ENCODE measurements at places on chromosomes 12 and 14. TPM values are rescaled to one million over a fixed set of nuclear protein-coding genes. Genes with fewer than 3 reads are reported as not detected.
A peak's percentile ranks its signal among the peaks of the same experiment; 100 is the strongest.

Gene ABCD2
- not detected for total RNA-seq

Gene SLC25A47
- total RNA-seq, result not detected

Gene NGB
- not detected for total RNA-seq

Gene BEGAIN
- 1.6 TPM for total RNA-seq

Gene CELA1
- not detected for total RNA-seq

Gene CLECL1
- total RNA-seq, result not detected

Gene CATSPERB
- not detected for total RNA-seq

Gene TOMM20L
- total RNA-seq, result not detected

Gene BCAT1
- 110 TPM for total RNA-seq

Gene TMEM229B
- 0.08 TPM for total RNA-seq

Gene CIT
- total RNA-seq, result 14.4 TPM

Gene ANO4
- 1.1 TPM for total RNA-seq

GRCh38 chr12:76356071-76356470 is 7.9 kb upstream of the BBS10 start:
- H3K27me3 ChIP-seq, result peaks cover under 1% of the 10 kb centered on the region
- no peak overlapping the region for H3K27ac ChIP-seq
- H3K36me3 ChIP-seq, result peaks cover 8% of the 10 kb centered on the region
- no peaks in the 10 kb centered on the region for H3K4me1 ChIP-seq
- no peak overlapping the region for H3K4me3 ChIP-seq

GRCh38 chr12:56151672-56152131 is 685 bp upstream of the MYL6B start:
- H3K36me3 ChIP-seq, result peaks cover 11% of the 10 kb centered on the region
- peaks cover 28% of the 10 kb centered on the region for H3K4me1 ChIP-seq
- peak overlapping the region; percentile 97 for H3K4me3 ChIP-seq
- peak overlapping the region; percentile 87 for H3K27ac ChIP-seq
- peak; percentile 51 for DNase-seq
- peaks cover 5% of the 10 kb centered on the region for H3K27me3 ChIP-seq

DNA sequence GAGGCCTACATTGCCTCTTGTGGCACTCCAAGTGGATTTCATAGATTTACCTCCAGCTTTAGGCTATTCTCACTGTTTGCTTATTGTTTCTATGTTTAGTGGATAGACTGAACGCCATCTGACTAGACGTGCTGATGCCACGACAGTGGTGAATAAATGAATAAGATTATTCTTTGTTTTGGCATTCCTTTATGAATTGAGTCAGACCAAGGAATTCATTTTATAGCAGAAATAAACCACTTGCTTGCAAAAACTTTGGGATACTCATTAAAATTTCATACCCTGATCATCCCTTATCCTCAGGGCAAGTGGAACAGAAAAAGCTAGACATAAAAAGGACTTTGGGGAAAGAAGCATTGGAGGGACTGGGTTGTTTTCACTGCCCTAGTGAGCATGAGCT is 71.7 kb upstream of the FERMT2 start:
- H3K27me3 ChIP-seq, result no peaks in the 10 kb centered on the region
- peaks cover 12% of the 10 kb centered on the region for H3K4me1 ChIP-seq
- no peak for DNase-seq
- H3K4me3 ChIP-seq, result no peak overlapping the region
- H3K36me3 ChIP-seq, result no peaks in the 10 kb centered on the region

DNA sequence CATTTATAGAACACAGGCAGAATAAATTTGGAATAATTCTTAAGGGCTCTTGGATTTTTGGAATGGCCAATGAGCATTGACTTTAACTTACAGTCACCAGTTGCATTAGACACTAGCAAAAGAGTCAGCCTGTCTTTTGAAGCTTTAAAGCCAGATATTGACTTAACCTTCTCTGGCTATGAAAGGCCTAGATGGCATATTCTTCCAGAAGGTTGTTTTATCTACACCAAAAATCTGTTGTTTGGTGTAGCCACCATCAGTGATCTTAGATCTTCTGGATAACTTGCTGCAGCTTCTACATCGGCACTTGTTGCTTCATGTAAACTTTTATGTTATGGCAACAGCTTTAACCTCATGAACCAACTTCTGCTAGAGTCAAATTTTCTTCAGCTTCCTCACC is 10.4 kb downstream of the PCNX1 start:
- H3K27ac ChIP-seq, result no peak overlapping the region
- peaks cover 7% of the 10 kb centered on the region for H3K36me3 ChIP-seq
- DNase-seq, result no peak
- H3K4me3 ChIP-seq, result no peak overlapping the region

GRCh38 chr14:67994531-67994930 is 175.0 kb downstream of the RAD51B start:
- no peak overlapping the region for H3K27ac ChIP-seq
- no peaks in the 10 kb centered on the region for H3K36me3 ChIP-seq
- H3K4me1 ChIP-seq, result peaks cover 6% of the 10 kb centered on the region
- DNase-seq, result no peak
- no peak overlapping the region for H3K4me3 ChIP-seq

GRCh38 chr14:98955036-98955740 is 316.8 kb downstream of the BCL11B start:
- no peaks in the 10 kb centered on the region for H3K36me3 ChIP-seq
- H3K4me1 ChIP-seq, result no peaks in the 10 kb centered on the region
- H3K27me3 ChIP-seq, result peaks cover 2% of the 10 kb centered on the region
- DNase-seq, result no peak
- no peak overlapping the region for H3K27ac ChIP-seq

- DNase-seq, result no peak
- H3K4me3 ChIP-seq, result no peak overlapping the region
- H3K4me1 ChIP-seq, result no peaks in the 10 kb centered on the region
- H3K27ac ChIP-seq, result no peak overlapping the region
Observed at GRCh38 chr12:44728566-44728965, 147.5 kb downstream of the NELL2 start.

DNA sequence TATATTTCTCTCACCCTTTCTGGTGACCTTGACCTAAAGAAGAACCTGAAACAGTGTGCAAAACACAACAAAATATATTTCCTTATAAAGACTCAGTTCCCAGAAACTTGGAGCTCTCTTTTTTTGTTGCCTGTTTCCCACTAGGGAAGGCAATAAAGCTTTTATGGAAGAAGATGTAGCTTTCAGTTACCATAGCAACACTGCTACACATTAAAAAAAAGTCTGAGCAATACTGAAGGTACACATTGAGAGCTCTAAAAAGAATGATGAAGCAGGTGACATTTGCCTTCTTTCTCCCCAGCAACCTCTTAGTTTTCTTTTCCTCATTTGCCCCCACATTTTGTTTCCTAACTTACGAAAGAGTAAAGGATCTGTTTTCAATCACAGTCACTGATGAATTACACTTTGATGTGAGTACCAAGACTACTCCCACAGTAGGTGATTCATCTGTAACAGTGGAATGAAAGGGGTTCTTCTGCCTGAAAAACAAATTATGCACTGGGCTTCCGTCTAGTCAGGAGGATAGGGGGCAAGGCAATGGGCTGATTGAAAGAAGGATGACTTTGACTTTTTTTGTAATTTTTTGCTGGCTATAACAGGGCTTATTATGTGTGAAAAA is 1.1 kb upstream of the CATSPERB start:
- DNase-seq, result no peak
- H3K27ac ChIP-seq, result no peak overlapping the region
- H3K4me3 ChIP-seq, result no peak overlapping the region
- no peaks in the 10 kb centered on the region for H3K27me3 ChIP-seq

DNA sequence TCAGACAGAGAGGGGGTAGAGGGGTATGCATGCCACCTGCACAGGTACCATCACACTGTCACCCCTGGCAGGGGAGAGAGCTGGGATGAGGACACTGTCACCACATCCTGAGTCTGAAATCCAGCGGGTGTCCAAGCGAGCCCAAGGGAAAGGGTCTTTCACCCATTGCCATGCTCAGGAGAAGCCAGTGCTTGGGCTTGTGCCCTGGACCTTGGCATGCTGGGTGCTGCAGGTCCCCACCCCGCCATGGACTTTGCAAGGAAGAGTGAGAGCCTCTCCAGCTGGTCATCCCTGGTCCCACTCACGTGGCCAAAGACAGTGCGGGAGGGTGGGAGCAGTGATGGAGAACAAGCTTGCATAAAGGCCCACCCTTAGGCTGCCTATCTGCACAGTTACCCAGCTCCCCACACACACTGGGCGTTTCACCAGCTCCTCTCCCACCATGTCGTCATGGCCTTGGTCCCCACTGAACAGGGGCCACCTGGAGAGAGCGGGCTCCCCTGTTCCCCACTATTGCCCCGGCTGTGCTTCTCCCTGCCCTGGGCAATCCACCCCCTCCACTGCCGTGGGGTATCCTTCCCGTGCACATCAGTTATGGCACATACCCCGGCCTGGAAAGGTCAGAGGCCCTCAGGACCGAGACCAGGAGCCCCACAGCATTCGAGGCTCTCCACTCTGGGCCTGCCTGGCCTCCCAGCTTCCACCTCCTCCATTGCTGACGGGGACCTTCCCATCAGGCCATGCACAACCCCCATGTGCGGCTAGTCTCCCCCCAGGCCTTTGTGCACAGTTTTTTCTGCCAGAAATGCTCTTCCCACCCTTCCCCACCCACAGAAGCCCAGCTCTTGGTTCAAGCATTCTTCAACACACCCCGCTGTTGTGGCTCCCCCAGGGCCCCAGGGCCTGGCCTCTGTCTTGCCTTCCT is 58.6 kb upstream of the BCL11B start:
- DNase-seq, result no peak
- no peaks in the 10 kb centered on the region for H3K4me1 ChIP-seq
- no peak overlapping the region for H3K27ac ChIP-seq
- no peak overlapping the region for H3K4me3 ChIP-seq
- H3K36me3 ChIP-seq, result no peaks in the 10 kb centered on the region

- peak overlapping the region; percentile 59 for H3K27ac ChIP-seq
- no peak for DNase-seq
- no peaks in the 10 kb centered on the region for H3K36me3 ChIP-seq
- no peak overlapping the region for H3K4me3 ChIP-seq
Observed at GRCh38 chr12:111635524-111635923, 36.4 kb upstream of the ATXN2 start.

GRCh38 chr12:111444314-111444924 is 38.7 kb downstream of the SH2B3 start:
- H3K27ac ChIP-seq, result peak overlapping the region; percentile 78
- no peak for DNase-seq
- peaks cover 83% of the 10 kb centered on the region for H3K4me1 ChIP-seq
- peak overlapping the region; percentile 73 for H3K4me3 ChIP-seq
- H3K36me3 ChIP-seq, result peaks cover 47% of the 10 kb centered on the region
- H3K27me3 ChIP-seq, result peaks cover 41% of the 10 kb centered on the region

DNA sequence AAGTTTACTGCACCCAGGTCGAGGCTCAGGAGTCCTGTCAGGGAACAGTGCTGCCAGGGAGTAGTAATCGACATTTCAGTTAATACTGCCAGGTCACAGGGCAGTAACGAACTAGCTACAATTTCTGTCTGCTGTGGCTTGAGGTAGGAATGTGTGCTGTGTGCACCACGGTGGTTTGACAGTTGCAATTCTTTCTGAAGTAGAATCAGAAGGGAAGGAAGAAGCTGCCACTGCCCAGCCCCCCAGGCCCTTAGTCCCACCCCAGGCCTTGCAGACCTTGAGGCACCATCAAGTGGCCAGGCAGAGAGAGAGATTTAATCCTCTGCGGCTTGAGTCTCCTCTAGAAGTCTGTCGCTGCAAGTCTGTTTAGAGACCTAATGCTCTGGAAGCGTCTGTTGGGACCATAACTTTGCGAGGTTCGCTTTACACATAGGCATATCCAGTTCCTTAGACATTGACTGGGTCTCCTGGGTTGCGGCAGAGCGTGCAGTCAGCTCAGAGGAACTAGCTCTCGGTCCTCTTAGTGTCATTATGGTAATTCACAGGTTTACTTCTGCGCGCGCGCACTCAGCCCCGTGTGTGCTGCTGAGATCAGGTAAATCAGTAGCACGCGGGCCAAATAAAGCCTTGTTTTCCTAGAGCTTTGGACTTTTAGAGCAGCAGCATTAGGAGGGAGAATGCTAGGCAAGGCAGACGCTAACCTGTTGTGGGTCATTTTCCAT is 9.8 kb downstream of the NKX2-1 start:
- no peak for DNase-seq
- H3K4me1 ChIP-seq, result peaks cover 16% of the 10 kb centered on the region
- H3K4me3 ChIP-seq, result no peak overlapping the region
- H3K36me3 ChIP-seq, result no peaks in the 10 kb centered on the region
- peaks cover 57% of the 10 kb centered on the region for H3K27me3 ChIP-seq

GRCh38 chr14:54483846-54484245 is 4.9 kb downstream of the GMFB start:
- no peak overlapping the region for H3K4me3 ChIP-seq
- H3K27ac ChIP-seq, result no peak overlapping the region
- no peak for DNase-seq
- peaks cover 3% of the 10 kb centered on the region for H3K27me3 ChIP-seq
- peaks cover 19% of the 10 kb centered on the region for H3K36me3 ChIP-seq

- no peaks in the 10 kb centered on the region for H3K27me3 ChIP-seq
- peaks cover 6% of the 10 kb centered on the region for H3K4me1 ChIP-seq
- no peak for DNase-seq
Observed at GRCh38 chr12:47214001-47214619, 134.4 kb upstream of the AMIGO2 start.

GRCh38 chr14:104322531-104323366 is 184.4 kb downstream of the KIF26A start:
- H3K27ac ChIP-seq, result no peak overlapping the region
- no peaks in the 10 kb centered on the region for H3K4me1 ChIP-seq
- peak; percentile 1 for DNase-seq

- peak overlapping the region; percentile 94 for H3K27ac ChIP-seq
- H3K27me3 ChIP-seq, result peaks cover 3% of the 10 kb centered on the region
- H3K4me1 ChIP-seq, result peaks cover 16% of the 10 kb centered on the region
- no peak overlapping the region for H3K4me3 ChIP-seq
- no peaks in the 10 kb centered on the region for H3K36me3 ChIP-seq
- DNase-seq, result peak; percentile 6
Observed at GRCh38 chr12:89862511-89863445, 154.1 kb upstream of the ATP2B1 start.

GRCh38 chr12:40646456-40646855 is 45.8 kb upstream of the CNTN1 start:
- H3K27me3 ChIP-seq, result no peaks in the 10 kb centered on the region
- no peak for DNase-seq
- no peak overlapping the region for H3K27ac ChIP-seq
- H3K4me3 ChIP-seq, result no peak overlapping the region

DNA sequence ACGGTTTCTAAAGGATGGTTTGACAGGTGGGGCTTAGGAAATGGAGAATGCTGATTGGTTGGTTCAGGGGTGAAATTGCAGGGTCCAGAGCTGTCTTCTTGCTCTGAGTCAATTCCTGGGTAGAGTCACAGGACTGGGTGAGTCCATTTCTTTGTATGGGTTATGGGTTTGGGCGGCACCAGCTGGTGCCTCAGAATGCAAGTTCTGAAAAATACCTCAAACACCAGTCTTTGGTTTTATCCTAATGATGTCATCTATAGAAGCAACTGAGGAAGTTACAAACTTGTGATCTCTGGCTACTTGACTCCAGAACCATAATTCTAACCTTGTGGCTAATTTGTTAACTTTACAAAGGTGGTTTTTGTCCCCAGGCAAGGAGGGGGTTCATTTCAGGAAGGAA is 47.6 kb upstream of the EIF5 start:
- peaks cover 7% of the 10 kb centered on the region for H3K4me1 ChIP-seq
- no peak overlapping the region for H3K4me3 ChIP-seq
- DNase-seq, result no peak
- no peaks in the 10 kb centered on the region for H3K36me3 ChIP-seq
- peaks cover 7% of the 10 kb centered on the region for H3K27me3 ChIP-seq

All from endothelial cell (in vitro differentiated cells).